NCI-H2081 (cell line): ENCODE measurements at places on chromosomes 2 and 18.

- DNase-seq, result no peak
Measured at GRCh38 chr2:33137331-33137730, 190.6 kb downstream of the LTBP1 start.

GRCh38 chr2:41954304-41955291, 93.2 kb upstream of the PKDCC start:
- DNase-seq, result no peak

DNA sequence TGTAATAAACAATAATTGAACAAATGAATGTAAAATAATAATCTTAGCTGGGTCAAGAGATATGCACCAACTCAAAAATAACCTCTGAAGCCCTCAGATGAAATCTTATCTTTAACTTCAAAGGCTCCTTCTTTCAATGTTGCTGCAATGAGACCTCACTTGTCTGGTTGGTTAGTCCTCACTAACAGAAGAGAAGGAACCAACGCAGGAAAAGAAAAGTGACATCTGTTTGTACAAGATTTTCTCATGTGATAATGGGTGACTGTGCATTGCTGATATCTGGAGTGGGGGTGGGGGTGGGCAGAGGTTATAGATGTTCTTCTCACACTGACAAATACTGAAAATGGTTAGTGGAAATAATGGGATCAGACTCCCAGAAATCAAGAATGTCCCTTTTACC, 2.6 kb downstream of the SCN7A start:
- no peak for DNase-seq

GRCh38 chr2:108266218-108266617, 22.5 kb upstream of the SULT1C2 start:
- DNase-seq, result no peak

DNA sequence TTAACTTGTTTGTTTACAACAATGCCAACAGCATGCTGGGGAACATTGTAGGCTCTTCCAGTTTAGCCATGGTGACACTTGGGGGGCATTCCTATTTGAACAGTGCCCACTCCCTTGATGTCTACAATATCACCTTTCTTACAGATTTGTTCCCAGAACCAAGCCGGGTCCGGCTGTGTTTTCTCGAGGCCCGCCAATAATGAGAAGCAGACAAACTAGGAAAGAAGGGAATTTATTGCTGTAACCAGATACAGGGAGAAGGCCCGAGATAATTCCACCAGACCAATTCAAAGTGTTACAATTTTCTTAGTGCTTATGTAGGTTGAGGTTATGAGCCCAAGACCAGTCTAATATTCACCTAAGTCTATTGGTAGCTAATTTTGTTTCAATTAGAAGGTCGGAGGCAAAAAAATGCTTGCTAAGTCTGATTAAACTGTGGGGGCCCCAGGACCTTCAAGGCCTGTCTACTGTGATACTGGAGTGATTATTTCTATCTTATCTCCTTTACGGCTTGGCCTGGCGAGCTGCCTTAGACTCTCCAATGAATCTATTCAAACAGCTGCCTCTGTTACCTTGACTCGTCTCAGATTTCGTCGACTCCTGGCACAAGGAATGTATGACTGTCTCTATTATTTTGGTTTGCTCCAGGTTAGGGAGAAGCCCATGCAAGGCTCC, 59.1 kb upstream of the PSME4 start:
- no peak for DNase-seq

DNA sequence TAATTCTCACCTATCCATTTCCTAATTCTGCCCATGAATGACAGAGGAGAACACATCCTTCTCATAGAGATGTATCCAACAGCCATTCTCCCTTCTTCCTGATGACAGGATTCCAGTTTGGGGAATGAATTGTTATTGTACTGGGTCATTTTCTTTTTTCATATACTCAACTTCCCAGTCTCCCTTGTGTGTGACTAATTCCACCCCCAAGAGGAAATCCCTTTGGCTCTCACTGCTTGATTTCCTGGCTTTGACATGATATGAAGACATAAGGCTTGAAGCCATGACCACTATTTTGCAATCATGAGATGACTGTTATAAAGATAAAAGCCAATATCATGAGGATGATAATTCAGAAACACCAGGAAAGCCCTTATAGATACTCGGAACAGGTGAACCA, 384.7 kb upstream of the ACVR2A start:
- DNase-seq, result no peak

DNA sequence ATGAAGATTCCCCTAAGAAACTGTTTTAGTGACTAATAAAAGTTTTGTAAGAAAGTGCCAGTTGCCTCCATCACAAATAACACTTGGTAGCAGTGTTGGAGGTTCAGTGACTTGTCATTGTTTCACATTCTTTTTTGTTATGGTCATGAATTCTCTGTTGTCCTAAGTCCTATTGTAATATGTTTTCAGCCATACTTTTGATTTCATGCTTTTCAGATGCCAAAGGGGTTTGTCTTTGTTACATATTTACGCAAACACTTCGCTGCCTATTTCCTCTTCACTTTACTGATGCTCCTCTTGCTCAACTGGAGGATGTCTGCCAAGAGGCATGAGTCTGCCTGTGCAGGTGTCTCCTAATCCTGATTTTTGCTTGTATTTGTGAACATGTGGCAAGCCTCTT, 66.6 kb downstream of the PHLPP1 start:
- DNase-seq, result peak; percentile 26

GRCh38 chr2:196315388-196316049, 144.1 kb upstream of the STK17B start:
- DNase-seq, result no peak

DNA sequence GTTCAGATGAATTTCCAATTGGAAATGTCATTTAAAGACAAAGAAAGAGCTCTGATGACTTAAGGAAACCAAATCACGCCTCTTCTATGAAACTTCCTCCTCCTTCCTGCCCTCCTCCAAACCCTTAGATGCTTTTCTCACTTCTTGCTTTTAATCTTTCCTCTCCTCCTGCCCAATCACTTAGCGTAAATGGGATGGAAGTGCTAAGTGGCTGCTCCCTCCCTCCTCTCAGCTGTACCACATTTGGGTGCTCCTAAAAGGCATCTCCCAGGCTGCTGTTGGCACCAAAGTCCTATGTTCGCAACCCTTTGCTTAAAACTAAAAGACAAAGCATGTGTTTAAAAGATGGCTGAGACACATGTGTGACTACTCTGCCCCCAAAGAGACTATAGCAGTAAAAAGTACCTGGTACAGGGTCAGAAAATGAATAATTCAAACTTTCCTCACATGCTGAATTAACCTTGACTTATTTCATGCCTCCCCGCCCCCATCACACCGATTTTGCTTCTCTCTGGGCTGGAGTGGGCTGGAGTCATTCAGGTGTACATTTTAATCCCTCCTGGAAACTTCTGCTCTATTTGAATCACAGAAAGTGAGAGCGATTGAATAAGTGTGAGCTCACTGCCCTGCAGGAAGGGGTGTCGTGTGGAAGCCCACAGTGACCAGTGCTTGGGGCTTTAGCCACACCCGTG, 59.2 kb upstream of the KLF7 start:
- no peak for DNase-seq

GRCh38 chr2:43183743-43184142, 42.7 kb downstream of the ZFP36L2 start:
- no peak for DNase-seq

DNA sequence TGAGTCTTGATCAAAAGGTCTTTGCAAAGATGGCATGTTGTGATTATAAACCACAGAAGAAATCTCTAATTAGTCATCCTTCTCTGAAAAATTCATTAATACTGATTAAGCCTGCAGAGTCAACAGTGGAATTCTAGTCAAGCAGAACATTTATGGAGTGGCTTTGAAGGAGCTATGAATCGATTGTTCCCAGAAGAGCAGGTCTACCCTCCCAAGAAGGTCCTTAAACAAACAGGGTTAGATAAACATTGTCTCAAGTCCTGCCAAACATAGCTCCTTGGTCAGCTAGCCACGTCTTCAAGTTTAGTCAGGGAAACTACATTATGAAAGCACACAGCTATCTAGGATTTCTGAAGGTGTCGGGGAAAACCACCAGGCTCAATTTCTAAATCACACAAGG, 88.9 kb downstream of the ITGA4 start:
- no peak for DNase-seq

DNA sequence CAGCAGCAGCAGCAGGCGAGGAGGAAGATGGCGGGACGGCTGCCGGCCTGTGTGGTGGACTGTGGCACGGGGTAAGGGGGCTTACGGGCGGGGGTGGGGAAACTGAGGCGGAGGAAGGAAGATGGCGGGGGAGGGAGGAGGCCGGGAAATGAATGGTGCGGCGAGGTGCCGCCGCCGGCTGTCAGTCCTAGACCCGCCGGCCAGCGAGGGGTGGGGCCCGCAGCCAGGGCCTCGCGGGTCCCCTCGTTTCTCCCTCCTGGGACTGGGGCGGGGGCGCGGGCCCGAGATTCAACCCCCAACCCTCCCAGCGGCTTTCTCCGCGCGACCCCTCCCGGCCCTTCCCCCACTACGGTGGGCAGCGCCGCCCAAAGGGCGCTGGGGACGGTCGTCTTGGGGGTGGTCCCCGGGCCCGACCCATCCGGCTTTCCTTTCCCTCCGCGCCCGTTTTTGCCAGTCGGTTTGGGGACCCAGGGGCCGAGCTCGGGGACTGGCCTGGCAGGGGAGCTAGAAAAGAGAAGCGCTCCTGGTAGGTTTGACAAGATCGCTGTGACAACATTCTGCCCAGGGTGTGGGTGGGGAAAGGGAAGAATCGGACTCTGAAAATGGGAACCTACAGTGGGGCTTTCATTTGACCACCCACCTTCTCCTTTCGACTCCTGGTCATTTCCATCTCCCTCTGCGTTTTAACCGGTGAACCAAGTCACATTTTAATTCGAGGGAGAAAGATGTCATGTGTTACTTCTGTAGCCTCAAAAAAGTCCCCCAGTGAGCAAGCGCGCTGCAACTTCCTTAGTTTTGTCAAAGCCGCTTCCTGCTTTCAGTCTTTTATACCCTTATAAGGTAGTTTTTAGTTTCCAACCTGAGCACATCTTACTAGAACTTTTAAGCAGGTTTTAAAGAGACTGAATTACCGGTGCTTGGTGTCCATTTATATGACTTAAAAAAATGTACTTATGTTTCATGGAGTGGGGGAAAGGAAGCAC, 655 bp downstream of the ACTR3 start:
- peak; percentile 32 for DNase-seq

DNA sequence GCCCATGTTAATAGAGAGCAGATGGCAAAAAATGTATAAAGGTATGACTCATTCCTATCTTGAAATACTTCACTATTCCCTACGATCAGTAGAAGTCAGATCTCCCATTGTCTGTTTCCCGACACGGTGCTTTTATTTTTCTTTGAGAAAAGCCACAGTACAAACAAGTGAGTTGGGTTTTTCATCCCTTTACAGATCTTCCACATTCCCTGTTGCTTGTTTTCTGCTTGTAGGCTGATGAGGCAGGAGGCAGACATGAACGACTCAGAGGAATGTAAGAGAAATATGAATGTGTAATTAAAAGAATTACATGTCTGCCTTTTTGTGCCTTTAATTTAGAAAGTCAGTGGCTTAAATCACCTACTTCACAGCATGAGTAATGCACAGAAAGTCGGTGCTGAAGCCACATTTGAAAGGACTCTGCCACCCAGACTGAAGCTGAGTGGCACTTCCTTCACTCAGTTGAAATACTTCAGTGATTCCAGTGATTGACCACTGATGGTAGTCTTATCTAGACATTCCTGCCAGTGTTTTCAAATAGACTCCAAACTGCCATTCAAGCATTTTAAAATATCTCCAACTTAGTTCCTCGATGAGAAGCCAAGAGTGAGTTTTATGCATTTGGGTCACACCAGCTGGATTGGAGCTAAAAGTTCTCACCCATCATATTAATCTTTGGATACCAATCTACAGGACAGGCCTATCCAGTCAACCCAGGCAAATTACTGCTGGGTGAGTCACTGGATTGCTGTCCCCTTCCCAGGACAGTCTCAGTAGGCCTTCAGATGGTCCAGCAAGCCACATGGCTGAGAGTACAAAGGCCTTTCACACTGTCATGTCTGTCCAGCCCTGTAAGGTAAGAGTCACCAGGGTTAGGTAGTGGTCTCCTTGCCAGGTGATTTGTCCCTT, 79.0 kb downstream of the COLEC12 start:
- DNase-seq, result no peak

- no peak for DNase-seq
Measured at GRCh38 chr18:22179174-22179573, 9.8 kb downstream of the GATA6 start.

DNA sequence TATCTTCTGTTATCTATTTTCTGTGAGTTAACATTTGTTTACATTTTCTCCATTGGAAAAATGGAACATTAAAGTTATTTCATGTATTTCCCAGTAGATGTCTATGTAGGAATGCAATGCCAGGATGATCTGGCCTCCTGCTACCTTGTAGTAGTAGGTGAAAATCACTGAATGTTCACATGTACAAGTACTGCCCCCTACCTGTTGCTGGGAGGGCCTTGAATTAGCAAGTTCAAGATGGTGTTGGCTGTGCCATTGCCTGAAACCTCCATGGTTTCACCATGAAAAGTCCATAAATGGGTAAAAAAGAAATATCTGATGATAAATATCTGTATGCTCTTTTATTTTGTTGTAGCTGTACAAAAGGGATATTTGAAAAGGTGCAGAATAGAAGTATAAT, 30.7 kb downstream of the XRCC5 start:
- DNase-seq, result no peak

DNA sequence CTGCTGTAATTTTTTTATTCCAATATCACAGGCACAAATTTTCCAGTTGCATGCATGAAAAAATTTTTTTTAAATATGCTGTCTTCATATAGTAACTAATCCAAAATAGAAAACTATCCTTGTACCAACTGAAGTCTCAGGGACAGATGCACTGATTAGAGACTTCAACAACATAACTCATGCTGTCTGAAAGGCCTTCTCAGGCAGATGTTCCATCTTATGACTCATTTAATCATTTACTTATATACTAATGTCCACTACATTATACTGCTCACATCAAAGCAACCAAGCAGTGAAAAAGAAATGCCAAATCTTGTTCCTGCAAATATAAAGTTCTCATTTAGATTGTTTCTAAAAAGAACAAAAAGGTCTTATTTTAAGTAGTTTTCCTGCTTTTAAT, 53.1 kb downstream of the OLA1 start:
- no peak for DNase-seq

- no peak for DNase-seq
Measured at GRCh38 chr2:177756336-177756735, 316.2 kb downstream of the PDE11A start.

- DNase-seq, result no peak
Measured at GRCh38 chr2:33532966-33533365, 56.5 kb downstream of the RASGRP3 start.

DNA sequence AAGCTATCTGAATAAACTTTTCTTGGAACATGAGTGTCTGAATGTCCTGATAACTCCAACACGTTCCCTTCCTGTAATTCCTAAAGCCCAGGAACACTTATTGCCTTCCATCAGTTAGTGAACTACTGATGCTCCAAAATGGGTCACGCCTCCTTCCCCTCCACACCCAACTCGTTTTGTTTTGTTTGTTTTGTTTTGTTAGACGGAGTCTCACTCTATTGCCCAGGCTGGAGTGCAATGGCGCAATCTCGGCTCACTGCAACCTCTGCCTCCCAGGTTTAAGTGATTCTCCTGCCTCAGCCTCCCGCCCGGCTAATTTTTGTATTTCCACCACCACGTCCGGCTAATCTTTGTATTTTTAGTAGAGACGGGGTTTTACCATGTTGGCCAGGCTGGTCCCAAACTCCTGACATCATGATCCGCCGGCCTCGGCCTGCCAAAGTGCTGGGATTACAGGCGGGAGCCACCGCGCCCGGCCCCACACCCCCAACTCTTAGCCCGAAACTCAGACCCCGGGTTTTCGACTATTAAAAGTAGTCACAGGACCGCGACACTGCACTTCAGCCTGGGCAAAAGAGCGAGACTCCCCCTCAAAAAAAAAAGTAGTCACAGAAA, 774 bp downstream of the IER3IP1 start:
- DNase-seq, result no peak
